GM03348 (cell line): ENCODE measurements at places on chromosomes 6 and 20.

GRCh38 chr6:66605011-66605410, 898.0 kb upstream of the EYS start:
- DNase-seq, result no peak

DNA sequence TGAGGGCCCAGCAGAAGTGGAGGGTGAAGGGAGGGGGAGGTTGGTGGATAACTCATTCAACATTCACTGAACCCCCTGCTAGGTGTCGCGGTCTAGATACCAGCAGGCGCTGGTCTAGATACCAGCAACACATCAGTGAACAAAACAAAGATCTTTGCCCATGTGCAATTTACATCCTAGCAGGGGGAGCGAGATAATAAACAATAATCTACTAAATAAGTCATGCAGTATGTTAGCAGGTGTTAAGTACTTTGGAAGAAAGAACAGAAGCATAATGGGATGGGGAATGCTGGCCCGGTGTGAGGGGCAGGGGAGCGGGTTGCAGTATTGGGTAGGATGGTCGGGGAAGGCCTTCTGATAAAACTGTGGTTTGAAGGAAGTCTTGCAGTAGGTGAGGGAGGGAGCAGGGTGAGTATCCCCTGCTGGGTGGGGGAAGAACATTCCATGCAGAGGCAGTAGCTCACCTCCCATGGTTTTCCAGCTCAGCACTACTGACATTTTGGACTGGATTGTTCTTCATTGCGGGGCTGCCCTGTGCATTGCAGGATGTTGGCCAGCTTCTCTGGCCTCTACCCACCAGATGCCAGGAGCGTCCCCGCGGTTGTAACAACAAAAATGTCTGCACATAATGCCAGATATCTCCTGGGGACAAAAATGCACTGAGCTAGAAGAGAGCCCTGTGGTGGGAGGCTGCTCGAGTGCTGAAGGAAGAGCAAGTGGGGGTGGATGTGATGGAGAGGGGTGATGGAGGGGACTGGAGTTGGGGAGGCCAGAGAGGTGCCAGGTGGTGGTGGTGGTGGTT, 117.3 kb downstream of the TOX2 start:
- DNase-seq, result no peak

DNA sequence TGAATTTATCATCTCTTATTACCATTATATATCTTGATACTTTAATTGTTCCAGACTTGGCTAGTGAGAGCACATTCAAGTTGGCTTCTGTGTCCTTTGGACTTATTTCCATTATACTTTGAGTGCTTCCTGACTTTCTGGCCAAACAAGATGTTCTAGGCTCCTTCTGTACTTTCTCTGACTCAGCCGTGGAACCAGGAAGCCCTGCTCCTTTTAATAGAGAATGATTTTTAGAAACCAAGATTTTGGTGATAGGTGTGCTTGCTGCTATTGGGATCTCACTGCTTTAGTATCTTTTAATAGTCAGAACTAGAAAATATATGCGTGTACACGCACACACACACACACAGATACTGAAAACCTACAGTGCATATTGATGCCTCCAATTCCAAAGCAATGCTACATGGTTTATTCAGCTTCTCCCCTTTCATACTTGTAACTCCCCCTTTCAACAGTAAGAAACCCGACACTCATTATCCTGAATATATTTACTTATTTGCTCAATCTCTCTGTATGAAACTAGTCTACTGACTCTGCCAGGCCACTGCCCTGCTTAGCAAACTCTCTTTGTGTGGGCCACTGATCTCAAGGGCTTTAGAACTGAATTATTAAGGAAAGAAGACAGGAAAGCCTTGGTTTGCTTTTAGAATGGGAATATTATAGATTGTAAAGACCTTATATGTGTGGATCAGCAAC, 42.7 kb upstream of the EZR start:
- DNase-seq, result no peak

GRCh38 chr6:132730560-132730959, 16.7 kb upstream of the VNN1 start:
- DNase-seq, result peak; percentile 11

DNA sequence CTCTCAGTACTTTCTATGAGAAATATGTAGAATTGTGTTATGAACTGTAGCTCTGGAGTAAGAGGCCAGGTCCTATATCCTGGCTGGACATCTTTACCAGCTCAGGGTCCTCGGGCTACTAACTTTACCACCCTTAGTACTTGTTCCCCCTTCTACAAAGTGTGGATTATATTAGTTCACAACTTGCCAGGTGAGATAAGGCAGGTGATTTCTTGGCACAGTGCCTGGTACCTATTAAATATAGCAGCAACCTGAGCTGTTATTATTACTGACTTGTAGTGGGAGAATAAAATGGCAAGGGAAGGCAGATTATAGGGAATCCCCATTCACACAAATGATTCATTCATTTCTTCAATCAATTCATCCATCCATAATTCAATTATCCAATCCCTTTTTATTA, 150.1 kb downstream of the DOK5 start:
- DNase-seq, result no peak

DNA sequence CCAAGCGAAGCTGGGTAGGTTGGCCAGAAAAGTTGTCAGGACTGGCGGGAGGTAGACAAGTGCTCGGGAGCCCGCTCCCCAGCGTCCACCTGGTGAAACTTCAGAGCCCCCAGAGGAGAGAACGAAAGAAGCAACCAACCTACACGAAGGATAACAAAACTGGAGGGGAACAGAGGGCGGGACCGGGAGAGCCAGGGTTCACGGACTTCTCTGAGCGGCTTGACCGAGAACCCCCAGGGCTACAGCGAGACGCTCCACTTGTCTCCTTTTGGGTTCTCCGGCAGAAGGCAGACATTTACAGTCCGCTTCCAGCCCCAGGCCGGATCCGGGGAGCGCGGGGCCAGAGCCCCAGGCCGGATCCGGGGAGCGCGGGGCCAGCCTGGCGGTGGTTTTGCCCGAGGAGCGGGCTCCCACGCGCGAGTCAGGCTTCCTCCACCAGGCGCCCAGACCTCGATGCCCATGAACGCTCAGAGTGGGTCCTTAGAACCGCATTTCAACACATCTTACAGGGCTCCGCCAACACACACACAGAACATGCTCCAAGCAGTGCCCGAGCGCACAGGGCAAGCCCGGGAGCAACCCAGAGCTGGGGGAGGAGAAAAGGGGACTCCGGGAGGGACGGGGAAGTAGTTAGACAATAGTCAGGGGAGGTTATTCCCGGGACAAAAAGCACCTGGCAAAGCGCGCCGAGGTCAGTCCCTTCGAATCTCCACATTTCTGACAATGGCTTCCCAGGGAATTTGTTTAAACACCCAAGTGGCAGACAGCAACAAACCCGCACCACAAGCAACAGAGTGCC, 1.1 kb downstream of the PTPRK start:
- peak; percentile 44 for DNase-seq

DNA sequence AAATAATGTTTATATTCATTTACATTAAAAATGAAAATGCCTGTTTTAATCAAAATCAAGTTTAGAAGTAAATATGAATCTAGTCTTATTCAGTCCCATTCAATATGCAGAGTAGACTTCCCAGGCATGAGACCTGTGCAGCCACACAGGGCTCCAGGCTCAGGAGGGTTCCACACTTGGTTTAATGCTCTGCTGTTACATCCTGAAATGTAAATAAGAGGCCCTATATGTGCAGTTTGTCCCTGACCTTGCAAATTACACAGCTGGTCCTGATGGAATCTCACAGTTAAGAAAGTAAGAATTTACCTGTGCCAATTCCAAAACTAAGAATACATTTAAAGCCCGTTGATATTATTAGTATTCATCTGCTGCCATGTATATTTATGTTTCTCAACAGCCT, 79.4 kb downstream of the ARHGAP18 start:
- no peak for DNase-seq

DNA sequence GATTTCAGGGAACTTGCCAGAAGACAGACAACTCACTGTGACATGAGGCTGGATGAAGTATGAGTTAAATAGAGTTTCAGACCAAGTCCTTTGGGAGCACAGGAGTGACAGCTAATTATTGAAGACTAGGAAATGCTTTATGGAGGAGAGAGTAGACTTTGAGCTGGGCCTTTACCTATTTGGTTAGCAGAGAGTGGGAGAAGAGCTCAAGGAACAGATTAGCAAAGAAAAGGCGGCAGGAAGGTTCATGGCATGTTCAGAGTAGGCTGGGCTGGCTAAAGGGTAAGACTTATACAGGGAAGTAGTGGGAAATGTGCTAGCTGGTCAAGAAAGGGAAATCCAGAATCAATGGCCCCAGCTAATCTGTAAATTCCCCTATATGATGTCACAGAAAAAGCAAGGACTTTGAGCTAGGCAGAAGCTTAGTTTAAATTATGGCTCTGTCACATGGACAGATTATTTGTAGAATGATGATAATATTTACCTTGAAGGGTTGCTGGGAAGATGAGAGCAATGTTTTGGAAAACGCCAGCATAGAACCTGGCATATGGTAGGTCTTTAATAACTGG, 19.0 kb downstream of the CEP250 start:
- DNase-seq, result no peak

GRCh38 chr6:24574809-24575208, 71.2 kb downstream of the KIAA0319 start:
- no peak for DNase-seq

GRCh38 chr6:27532820-27533538, 60.1 kb upstream of the ZNF184 start:
- peak; percentile 9 for DNase-seq

DNA sequence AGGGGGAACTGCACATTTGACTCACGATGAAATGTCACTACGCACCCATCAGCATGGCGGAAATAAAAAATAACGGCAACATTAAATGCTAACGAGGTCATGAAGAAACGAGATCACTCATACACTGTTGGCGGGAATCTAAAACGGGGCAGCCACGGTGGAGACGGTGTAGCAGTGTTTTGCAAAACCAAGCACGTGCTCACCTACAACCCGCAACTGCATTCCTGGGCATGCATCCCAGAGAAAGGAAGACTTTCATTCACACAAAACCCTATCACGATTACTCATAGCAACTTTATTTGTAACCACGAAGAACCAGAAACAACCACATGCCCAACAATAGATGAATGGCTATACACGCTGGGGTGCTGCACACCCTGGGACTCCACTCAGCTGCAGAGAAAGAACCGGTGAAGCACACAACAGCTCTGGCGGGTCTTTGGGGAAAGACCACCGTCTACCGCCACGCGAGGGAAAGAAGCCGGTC, 77.0 kb downstream of the YTHDF1 start:
- no peak for DNase-seq

GRCh38 chr6:135592276-135592675, 94.7 kb upstream of the AHI1 start:
- DNase-seq, result no peak

GRCh38 chr6:18405477-18406293, 18.5 kb downstream of the RNF144B start:
- DNase-seq, result peak; percentile 79

DNA sequence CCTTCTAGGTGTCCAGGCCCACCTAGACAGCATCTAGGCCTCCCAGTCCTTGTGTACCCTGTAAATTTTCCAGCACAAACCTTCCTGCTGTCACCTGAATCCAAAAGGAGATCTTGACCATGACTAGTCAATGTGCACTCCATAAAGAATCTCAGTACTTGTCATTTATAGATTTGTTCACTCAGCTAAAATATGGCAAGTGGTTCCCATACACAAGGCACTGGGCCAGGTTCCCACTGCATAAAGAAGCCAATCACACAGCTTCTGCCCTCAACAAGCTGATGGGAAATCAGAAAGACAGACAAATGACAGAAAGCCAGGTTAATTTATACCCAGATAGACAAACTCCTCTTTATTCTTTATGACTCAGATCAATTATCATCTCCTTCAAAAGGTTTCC, 526.8 kb downstream of the CD83 start:
- DNase-seq, result no peak

DNA sequence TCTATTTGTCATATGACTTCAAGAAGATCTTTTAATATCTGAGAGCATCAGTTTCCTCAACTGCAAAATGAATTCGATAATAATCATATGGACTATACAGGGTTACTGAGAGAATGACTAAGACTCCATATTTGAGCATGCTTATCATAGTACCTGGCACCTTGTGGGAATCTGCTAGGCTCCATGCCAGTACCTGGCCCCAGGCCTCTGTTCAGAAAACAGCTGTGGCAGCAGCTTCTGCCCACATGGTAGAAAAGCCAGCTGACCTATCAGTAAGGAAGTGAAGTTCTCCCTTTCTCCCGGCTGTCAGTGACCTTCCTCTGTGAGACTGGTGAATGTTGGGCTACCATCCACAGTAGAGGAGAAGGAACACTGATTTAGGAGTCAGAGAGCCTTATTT, 574.9 kb upstream of the CHD6 start:
- no peak for DNase-seq

- no peak for DNase-seq
Measured at GRCh38 chr6:12208190-12208589, 82.0 kb upstream of the EDN1 start.

DNA sequence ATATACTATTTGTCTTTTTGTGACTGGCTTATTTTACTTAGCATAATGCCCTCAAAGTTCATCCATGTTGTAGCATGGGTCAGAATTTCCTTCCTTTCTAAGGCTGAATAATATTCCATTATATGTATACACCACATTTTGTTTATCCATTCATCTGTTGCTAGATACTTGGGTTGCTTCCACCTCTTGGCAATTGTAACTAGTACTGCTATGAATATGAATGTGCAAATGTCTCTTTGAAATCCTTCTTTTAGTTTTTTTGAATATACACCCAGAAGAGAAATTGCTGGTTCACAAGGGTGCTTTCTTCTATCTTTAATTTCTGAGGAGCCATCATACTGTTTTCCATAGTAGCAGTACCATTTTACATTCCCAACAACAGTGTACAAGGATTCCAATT, 21.3 kb upstream of the MAP7 start:
- no peak for DNase-seq

DNA sequence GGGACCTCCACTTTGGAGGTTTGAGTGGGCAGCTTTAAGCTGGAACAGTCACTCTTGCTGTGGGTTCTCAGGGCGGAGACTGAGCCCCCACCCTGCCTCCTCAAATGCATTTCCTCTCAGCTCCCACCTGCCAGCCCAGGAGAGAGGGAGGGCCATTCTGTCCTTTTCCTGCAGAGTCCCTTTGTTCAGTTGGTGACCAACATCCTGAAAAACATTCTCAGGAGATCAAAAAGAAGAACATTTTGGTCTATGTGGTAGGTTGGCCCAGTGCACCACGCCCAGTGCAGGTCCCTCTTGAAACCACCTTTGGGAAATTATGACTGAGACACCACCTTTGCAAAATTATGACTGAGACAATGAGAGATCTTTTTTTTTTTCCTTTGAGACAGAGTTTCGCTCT, 13.4 kb downstream of the SLC52A3 start:
- no peak for DNase-seq

DNA sequence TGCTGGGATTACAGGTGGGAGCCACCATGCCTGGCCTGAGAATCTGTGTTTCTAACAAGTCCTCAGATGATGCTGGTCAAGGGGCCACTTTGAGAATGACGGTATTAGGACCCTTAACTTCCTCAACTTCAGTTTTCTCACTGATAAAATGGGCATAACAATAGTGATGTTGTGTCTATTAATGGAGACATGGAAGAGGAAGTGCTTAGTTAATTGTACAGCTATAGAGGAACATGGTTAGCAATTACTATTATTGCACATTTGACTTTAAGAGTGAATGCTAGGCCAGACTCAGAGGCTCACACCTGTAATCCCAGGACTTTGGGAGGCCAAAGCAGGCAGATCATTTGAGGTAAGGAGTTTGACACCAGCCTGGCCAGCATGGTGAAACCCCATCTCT, 12.7 kb downstream of the DPPA5 start:
- DNase-seq, result no peak
